ENCODE measurements at places on chromosomes 16 and 17.

- DNase-seq: no peak
Observed at GRCh38 chr16:70582280-70582978, 58.8 kb downstream of the SF3B3 start.

DNA sequence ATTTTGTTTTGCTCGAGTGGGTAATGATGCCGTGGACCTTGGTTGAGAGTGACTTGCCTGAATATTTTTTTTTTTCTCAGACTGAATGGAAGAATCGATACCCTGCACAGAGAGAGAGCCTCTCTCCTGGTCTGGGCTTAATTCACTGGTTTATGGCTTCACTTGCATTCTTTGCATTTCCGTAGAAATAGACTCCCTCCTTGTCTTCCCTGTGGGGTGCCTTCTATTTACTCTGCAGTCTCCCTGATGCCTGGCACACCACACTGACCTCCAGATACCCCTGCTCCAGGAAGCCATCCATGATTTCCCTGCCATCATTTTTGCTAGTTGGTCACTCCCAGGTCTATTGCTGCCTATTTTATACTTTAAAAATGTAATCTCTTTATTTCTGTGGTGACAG lies 238.0 kb downstream of the SNX29 start:
- DNase-seq: no peak

- no peak for DNase-seq
Observed at GRCh38 chr17:39194089-39194984, 3.1 kb downstream of the CACNB1 start.

GRCh38 chr17:58506354-58507080 lies 7.9 kb downstream of the MTMR4 start:
- DNase-seq: no peak

GRCh38 chr17:14297161-14297851 lies 3.6 kb upstream of the HS3ST3B1 start:
- DNase-seq: peak; percentile 23

GRCh38 chr17:55883149-55883548 lies 132.3 kb downstream of the PCTP start:
- DNase-seq: no peak

DNA sequence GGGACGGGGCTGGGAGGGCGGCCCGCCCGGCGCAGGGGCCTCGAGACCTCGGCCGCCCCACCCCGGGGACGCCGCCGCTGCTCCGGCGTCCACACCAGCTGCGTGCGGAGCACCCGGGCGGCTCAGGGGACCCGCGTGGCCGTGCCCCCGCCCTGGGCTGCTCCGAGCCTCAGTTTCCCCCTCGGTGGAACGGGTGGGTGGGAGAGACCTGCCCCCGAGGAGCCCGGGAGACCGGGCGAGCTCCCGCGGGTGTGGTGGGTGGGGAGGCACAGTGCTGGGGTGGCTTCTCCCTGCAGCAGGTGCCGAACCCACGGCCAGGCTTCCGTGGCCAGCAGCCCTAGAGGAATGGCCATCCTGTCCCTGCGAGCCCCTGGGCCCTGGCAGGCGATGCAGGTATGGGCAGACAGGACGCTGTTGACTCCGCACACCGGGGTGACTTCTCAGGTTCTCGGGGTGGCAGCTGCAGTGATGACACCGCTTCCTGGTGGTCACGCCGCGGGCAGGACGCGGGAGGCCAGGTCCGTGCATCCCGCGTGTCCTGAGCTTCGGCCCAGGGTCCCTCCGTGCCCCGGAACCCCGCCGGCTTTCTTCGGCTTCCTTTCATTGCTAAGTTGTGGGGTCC lies 677 bp downstream of the DEF8 start:
- DNase-seq: no peak

DNA sequence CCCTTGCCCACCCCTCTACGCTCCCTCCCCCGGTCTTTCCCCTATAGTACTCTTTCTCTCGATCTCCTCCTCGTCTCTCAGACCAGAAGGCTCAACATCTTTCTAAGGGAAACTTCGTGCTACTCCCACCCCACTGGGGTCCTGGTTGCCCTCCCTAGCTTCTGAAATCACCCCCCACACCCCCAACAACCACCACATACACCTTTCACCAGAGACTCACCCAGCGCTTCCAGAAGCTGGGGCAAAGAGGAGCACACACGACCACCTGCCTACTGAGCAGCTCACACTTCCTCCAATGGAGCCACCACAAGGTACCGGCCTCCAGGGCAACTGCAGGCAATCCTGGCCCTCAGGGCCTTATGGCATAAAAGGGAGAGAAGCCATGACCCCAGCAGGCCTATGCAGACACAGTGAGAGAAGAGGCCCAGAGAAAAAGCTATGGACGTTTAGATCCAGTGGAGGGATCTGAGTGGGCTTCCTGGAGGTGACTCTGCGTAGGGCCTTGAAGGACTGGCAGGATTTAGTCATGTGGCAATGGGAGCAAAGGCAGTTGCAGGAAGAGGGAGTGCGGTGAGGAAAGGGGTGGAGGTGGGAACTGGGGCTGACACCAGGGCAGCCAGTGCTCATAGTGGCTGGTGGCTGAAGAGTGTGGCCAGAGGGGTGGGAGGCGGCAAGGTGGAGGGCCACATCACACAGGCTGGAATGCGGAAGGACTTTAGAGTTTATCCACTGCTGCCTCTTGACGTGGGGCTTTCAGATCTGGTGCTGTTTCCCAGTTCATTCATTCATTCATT lies 12.1 kb upstream of the TMEM92 start:
- DNase-seq: no peak

DNA sequence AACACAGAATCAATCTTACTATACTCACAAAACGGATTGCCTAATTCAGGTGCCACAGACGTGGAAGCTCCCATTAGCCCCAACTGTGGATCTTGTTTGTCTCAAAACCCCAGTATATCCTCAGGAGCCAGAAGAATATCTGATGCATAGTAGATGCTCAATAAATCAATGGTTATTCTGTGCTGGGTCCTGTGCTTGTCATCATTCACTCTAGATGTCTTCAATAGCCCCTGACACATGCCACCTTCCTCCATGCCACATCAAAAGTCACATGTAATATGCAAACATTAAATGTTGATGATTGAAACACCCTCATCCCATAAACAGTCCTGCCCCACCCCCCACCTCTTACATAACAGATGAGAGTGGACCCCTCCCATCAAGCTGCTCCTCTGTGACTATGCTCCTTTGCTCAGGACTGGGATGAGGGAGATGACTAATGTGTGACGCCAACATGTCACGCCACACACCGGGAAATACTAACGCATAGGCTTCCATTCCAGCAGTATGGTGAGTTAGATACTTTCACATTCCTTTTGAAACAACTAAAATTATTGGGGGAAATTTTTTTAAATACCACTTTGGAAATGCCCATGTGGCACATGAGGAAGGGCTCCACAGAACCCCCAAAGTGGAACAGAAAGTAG lies 267.6 kb upstream of the SDK2 start:
- no peak for DNase-seq

DNA sequence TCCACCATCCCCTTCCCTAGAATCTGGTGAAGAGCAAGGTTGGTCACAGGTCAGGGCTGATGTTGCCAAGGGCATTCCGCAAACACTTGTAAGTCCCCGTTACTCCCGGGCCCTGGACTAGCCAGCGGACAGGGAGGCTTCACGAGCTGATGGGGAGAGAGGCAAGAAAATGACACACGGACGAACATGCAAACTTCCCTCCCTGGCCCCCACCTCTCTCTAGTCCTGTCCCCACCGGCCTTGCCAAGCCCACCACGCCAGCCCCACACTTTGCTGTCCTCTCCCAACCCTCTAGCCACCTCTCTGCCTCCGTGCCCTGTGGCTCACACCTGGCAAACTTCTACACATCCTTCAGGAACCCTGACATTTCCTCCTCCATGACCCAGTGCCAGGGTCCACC lies 54.8 kb downstream of the RPH3AL start:
- DNase-seq: no peak

DNA sequence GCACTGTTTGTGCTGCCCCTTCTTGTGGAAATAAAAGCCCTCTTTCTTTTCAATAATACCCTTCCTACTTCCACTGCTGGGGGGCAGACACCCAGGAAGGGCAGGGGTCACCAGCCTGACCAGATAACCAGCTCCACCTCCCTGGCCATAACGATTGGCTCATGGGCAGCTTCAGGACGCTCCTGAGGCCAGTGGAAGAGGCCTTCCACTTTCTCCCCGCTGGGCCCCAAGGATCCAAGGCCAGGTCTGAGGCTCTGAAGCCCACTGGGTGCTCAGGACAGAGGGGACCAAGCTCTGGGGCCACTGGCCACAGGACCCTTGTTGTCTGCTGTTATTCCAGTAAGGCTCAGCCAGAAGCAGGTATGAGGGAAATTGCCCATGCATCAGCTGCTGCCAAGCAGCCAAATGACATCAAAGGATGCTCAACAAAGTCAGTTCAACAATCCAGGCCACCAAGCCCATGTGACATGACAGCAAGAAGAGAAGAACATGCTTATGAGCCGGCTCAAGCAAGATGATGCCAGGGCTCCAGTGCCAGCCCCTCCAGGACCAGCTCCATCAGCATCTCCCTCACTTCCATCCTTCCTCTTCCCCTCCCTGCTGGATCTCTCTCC lies 238.8 kb downstream of the ZNF423 start:
- no peak for DNase-seq

DNA sequence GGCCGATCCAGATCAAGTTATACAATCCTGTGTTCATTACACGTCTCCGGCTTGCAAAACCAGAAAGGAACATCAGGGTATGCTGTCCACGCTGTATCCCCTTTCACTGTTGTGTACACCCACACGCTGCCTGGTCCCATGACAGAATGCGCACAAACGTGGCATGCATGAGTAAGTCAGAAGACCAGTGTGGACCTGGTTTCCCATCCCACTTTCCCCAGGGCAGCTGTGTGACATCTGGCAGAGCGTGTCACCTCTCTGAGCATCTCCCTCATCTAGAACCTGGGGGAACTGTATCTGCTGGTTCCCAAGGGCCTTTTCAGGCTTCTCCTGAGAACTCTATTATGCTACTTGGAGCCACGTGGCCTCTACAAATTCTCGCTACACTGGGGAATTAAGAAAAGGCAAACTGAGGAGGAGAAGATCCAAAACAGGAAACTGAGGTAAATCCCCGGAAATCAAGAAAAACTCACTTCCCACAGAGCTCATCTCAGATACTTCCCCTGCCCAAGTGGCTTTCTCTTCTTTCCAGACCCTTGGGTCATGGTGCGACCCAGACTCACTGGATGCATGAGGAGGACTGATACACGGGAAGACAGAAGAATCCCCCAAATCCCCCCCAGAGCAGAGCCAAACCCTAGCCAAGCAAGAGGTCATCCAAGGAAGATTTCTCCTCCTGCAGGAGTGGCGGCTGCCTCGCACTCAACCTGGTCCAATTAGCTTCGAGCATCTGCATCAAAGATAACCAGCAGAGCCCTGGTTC lies 139.3 kb downstream of the GAS7 start:
- no peak for DNase-seq

DNA sequence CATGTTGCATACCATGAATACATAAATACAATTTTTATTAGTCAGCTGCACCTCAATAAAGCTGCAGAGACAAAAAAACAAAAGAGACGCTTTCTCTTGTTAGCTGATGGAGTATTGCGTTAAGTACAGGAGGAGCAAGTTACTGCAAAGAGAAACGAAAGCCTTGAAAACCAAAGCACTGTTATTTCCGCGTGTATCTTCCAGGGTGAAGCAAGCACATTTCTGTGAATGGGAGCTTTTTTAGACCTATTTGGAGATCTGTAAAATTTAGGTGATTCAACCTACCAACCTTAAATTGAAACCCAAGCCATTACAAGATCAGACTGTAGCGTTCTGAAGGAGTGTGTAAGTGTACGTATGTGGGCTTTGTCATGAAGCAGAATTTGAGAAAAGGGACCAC lies 390.4 kb downstream of the SOX9 start:
- DNase-seq: no peak

DNA sequence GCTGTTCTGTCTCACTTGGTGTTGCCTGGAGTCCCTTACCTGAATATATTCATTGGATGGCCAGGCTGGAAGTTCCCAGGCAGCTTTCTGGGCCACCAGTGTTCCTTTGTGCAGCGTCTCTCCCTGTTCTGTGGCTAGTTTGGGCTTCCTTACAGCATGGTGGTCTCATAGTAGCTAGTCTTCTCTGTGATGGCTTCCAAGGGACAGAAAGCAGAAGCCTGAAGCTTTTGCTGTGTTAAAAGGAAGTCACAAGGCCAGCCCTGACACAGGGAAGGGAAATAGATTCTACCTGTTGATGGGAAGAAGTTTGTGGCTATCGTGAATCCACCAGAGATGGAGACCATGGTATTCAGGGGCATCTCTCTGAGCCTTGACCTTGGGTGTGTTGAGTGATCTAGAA lies 34.6 kb downstream of the PLCG2 start:
- no peak for DNase-seq

DNA sequence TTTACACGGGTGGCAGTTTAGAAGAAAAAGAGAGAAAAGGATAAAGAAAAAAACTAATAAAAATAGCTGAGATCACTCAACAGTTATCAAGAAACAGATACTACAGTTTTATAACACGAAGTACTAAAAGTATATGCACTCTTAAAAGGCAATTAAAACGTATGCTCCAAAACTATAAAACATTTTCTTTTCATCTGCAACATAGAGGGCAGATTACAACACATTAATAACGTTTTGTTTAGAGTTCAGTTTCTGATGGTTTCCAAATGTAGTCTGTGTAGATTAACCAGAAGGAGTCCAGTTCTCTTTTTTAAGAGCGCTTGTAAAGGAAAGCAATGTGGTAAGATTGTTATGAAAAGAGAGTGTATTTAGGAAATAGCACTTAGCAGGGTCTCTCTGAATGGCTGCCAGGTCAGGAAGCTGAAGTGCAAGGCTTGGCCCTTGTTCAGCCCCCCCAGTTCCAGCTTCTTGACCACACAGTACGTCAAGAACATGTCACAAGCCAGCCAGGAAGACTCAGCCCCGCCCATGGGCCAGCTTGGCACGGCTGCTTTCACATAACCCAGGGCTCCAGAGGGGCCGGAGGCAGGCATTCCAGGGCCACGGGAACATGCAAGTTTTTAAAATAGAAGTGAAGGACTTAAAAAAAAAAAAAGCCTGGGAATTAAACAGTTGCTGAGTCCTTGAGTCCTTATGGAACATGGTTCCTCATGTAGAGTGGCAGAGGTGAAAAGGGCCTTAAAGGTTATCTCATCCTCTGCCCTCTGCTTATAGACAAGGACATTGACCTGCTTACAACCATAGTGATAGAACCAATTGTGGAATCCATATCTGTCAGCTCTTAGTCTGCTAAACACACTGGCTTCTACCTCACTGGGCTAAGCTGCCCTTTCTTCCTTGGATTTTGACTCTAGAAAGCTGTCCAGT lies 147.4 kb upstream of the TBX2 start:
- no peak for DNase-seq

DNA sequence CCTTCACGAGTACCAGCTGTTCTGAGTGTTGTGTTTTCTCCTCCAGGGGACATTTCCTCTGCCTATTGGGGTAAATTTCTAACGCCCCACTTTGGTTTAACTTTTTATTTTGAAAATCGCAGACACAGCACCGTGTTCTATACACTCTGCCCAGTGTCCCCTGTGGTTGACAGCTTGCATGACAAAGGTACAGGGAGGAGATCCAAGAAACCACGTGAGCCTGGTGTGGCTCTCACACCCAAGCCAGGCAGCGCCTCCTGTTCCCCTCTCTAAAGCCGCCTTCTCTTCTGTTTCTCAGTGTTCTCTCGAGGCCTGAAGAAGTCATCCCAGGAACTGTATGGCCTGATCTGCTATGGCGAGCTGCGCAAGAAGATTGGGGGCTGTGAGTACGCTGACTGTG lies 25.4 kb downstream of the CRAMP1 start:
- DNase-seq: no peak
